Nucleus accumbens (tissue), 56 donors: ENCODE measurements at places on chromosomes 5 and 9.

GRCh38 chr5:167765352-167765751, 526.1 kb upstream of the WWC1 start:
- no peak for DNase-seq

GRCh38 chr9:122200960-122201595, 27.7 kb downstream of the LHX6 start:
- DNase-seq = no peak

GRCh38 chr9:7921545-7922197, 122.1 kb upstream of the DMAC1 start:
- no peak for DNase-seq

DNA sequence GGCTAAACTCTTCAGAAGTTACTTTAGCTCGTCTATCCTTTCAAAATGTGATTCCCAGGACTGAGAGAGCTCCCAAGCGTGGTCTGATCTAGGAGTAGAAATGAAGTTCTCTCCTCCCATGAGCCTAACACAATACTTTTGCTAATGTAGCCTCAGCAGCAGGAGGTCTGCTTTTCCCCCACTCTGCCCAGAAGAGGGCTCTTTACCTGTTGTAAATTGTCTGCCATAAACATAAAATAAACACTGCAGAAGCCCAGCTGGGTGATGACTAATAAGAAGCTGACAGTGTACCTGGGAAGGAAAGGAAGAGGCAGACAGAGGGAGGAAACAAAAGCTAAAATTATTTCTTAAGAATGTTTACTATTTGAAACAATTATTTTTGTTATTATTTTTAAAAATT, 15.4 kb downstream of the SLC36A3 start:
- DNase-seq = no peak

DNA sequence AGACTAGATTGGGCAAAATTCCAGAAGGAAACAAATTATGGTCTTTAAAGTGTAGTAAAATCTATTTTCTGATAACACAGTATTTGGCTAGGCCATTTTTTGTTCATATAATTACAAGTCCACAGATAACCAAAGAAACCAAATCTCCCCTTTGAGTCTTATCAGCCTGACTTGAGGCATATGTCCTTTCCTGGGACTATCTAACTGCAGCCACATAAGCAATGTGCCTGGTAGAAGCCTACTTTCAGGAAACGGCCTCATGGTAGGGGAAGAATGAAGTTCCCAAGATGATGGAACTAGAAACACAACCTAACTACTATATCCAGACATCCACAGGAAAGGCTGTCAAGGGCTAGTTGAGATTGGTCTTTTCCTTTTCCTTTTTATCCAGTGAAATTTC, 130.0 kb downstream of the PIK3R1 start:
- DNase-seq = no peak

GRCh38 chr5:106185661-106186081, 1485.1 kb downstream of the EFNA5 start:
- DNase-seq = no peak

GRCh38 chr5:168434746-168435321, 51.4 kb upstream of the RARS1 start:
- no peak for DNase-seq
